ENCODE measurements at places on chromosomes 5 and 9.

- no peak for DNase-seq
Observed at GRCh38 chr9:15433191-15433590, 10.5 kb downstream of the SNAPC3 start.

DNA sequence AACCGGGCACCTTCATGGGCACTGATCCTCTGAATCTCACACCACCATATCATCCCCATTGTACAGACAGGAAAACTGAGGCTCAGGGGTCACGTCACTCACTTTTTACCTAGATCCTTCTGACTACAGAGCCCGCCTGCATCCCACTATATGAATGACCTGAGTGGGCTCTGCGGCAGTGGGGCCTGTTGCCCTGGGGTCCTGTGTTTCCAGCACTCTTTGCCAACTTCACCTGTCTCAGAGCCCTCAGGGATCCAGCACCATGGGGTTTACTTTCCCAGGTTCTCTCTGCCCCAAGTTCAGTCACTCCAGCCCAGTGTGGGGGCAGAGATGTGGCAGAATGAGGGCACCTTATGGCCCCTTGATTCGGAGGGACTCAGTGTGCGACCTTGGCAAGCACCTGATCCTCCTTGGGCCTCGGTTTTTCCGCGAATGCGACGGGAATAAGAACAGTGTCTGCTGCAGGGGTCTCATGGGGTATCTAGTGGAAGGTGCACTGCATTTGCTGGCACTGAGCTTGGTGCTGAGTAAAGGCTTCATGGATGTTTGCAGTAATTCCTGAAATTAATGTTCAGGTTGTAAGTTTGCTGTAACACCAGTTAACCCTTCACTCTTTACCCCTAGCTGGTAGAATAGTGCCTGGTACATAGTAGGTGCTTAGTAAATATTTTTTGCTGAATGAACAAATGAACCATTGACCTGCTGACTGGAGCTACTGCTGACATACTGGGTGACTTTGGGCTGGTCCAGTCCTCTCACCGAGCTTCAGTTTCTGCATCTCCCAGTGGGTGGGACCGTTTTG lies 47.1 kb upstream of the BOD1 start:
- DNase-seq: no peak

DNA sequence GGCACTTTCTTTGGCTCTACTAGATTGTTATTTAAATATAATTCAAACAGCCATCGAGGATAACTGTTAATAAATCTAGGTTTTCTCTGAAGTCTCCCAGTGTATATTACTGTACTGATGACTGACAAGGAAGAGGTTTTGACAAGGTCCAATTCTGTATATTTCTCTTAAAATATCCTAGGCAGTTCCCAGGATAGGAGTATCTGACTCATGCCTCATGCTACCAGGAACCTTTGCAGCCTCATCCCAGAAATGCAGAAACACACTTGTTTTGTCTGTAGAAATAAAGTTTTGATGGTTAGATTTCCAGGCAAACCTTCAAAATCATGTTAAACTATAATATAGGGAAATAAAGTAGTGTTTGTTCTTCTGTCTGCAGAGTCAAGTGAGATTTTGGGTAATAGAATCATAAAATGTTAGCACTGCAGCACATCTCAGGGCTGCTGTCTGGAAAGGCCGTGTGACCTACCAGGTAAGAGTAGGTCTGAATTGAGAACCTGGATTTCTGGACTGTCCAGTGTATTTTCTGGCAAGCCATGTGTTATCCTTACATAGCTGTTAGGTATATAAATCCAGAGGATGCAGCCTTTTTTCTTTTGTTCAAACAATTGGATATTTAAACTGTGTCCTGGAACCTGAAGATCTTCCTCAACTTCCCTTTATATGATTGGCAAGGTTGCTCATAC lies 8.3 kb downstream of the UBE2D2 start:
- no peak for DNase-seq

- no peak for DNase-seq
Observed at GRCh38 chr9:134925011-134925511, 7.3 kb upstream of the FCN1 start.

DNA sequence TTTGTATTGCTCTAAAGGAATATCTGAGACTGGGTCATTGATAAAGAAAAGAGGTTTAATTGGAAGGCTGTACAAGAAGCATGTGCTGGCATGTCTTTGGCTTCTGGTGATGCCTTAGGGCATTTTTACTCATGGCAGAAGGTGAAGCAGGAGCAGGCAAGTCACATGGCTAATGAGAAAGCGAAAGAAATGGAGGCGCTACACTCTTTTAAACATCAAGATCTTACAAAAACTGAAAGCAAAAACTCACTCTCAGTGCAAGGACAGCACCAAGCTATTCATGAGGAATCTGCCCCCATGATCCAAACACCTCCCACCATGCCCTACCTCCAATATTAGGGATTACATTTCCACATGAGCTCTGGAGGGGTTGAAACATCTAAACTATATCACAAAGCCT lies 1458.8 kb upstream of the ACO1 start:
- DNase-seq: no peak

DNA sequence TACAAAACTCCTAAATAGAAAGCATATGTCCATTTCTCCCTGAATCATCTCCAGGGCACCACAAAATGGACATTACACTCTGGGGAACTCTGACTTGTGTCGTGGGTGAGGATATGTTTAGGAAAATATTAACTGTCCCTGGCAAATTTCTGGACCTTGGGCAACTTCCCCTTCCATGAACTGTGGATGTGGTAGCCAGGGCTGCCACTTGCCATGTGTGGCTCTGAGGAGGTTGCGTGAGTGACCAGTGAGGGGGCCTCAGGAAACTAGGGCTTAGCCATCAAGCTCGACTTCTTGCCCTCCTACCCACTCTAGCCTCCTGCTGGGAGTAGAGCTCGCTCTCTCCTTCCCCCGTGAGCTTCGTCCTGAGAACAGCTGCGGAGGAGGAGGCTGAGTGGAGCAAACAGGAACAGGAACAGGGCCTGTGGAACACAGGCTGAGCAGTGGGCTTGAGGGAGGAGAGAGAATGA lies 13.8 kb upstream of the STC2 start:
- no peak for DNase-seq

GRCh38 chr9:85009251-85009650 lies 339.7 kb downstream of the NTRK2 start:
- no peak for DNase-seq

DNA sequence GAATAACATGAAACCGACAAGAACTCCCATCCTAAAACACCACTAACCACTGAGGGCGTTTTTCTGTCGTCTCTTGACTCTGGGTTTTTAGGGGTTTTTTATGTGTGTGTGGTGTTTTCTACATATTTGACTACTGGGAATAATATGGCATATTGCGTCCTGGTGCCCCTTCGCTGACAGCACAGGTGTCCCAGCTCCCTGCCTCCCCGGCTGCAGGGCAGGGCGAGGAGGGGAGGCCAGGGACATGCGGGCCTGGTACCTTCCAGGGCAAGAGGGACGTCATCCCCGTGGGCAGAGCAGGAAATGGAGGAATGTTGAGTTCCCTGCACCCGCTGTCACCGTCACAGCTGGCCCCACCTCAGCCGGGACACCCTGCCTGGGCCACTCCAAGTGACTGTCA lies 34.8 kb downstream of the VAV2 start:
- no peak for DNase-seq

- peak; percentile 52 for DNase-seq
Observed at GRCh38 chr5:68239487-68239886, 23.9 kb downstream of the PIK3R1 start.

DNA sequence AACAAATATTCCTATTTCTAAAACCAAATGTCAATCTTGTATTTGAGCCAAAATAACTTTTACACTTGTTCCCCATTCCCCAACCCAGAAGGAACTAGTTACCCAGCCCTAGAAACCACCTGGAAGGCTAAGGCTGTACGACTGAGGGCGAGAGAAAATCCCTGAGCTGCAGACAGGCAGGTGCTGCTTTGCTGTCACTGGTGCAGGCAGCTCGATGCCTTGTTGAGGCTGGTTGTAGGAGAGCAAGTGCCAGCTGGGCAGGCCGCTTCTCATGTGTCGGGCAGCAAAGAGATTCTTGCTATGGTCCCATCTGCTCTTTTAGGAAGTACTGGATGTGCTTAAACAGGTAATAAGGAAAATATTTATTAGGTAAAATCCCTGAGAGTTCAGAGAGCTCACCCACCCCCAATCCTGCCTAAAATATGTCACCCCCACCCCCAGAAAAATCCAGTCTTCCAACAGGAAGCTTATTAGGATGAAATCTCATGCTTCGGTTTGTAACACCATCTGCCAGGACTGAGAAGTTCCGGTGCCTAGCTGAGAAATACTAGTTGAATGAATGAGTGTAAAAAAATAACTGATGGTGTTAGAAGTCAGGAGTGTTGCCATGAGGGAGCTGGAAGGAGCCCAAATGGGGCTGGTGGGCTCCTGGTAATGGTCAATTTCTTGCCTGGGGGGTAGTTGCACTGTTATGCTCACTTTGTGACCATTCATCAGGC lies 91.1 kb upstream of the DMRT1 start:
- no peak for DNase-seq

DNA sequence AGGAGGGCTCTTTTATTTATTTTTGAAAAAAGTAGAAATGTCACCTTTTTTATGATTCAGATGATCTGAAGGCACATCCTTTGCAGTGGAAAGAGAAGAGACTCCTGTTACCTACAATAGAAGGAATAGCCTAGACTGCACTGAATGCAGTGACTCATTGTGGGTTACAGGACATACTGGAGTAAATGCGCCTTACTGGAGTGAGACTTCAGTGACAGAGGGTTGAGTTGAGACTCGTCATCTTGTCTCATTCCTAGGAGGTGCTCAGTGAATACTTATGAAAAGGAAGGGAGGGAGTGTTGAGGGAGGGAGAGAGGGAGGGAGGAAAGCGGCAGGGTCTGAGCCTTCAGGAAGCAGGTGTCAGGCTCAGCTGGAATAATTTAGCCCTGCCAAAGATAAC lies 25.2 kb downstream of the ANKRA2 start:
- DNase-seq: no peak

GRCh38 chr9:93942161-93942560 lies 13.0 kb downstream of the BARX1 start:
- DNase-seq: no peak

DNA sequence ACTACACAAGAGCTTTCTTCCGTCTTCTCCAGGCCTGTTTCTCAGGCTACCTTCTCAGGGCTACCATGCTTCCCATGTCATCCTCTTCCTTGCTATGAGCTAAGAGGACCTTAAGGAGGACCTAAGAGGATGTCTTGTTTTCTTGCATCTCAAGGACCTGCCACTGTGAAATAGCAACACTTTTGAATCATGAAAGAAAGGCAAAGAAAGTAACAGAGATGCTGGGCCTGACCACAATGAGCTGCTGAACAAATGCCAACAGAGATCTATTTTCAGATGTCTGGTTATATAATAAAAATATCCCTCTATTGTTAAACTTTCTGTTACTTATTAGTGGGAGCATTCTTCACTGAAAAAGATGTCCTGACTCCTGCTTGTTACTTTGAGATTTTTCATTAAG lies 36.7 kb upstream of the ANXA1 start:
- DNase-seq: no peak

- peak; percentile 16 for DNase-seq
Observed at GRCh38 chr5:38999037-38999436, 75.2 kb downstream of the RICTOR start.

GRCh38 chr9:136160995-136161610 lies 42.4 kb upstream of the TMEM250 start:
- no peak for DNase-seq

DNA sequence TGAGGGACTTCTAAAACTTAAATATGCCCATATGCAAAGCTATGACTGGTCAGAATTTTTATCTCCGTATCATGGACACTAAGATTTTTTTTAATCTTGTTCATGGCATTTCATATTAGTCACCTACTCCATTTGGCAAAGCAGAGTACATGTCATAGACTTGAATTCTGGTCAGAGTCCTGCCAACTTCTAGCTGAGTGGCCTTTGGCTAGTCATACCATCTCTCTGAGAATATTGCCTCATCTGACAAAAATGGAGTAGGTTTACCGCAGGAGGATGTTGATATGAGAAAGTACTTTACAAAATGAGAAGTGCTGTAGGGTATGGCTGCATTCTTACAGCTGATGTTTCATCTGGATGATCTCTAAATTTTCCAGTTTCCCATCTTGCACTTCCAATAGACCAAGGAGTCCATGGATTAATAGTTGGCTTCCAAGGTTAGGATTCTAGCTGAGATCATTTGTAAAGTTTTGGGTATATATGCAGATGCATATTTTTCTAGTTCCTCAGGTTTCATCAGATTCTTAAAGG lies 150.8 kb upstream of the NR3C1 start:
- no peak for DNase-seq

Data from eye (tissue), 1 donor.